ENCODE measurements at places on chromosomes 13 and 19.

GRCh38 chr13:109938255-109938936 lies 152.0 kb upstream of the IRS2 start:
- H3K27ac ChIP-seq, result no peak overlapping the region
- H3K4me3 ChIP-seq, result no peak overlapping the region
- no peaks in the 10 kb centered on the region for H3K27me3 ChIP-seq
- DNase-seq, result no peak

- peaks cover 17% of the 10 kb centered on the region for H3K4me1 ChIP-seq
- H3K4me3 ChIP-seq, result no peak overlapping the region
- no peaks in the 10 kb centered on the region for H3K36me3 ChIP-seq
- H3K27ac ChIP-seq, result peak overlapping the region; percentile 24
Observed at GRCh38 chr13:30676672-30677071, 58.7 kb upstream of the ALOX5AP start.

DNA sequence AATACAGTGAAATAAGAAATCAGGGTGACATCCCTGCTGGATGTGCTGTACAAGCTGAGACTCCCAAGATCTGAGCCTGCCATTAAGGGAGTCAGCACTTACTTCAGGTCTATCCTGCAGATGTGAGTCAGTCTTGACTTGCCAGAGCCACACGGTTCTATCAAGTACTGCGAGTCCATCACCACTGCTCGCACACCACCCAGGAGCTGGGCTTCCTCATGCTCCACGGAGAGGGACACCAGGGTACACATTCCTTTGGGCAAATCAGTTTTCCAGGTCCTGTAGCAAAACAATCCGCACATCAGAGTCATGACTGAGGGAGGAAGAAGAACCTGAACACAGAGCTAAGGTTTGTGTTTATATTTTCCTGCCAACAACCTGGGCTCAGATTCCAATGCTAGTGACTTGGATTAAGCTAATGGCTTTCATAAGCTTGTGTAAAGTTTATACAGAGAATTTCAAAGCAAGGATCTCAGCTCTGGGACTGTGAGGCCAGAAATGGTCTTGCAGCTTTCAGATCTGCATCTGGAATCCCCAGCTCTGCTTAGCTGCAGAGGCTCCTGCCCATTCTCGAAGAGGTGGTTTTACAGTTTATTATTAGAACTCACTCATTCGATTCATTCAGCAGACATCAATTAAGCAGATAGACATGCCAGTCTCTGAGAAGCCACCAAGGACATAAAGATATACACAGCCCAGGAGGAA lies 90.6 kb downstream of the KL start:
- H3K36me3 ChIP-seq, result no peaks in the 10 kb centered on the region
- H3K4me3 ChIP-seq, result no peak overlapping the region
- no peaks in the 10 kb centered on the region for H3K4me1 ChIP-seq
- no peak overlapping the region for H3K27ac ChIP-seq
- peaks cover 7% of the 10 kb centered on the region for H3K27me3 ChIP-seq
- DNase-seq, result no peak

- no peak for DNase-seq
- peak overlapping the region; percentile 99 for H3K27ac ChIP-seq
- peaks cover 51% of the 10 kb centered on the region for H3K4me1 ChIP-seq
- no peaks in the 10 kb centered on the region for H3K27me3 ChIP-seq
Observed at GRCh38 chr19:19319732-19320360, 463 bp downstream of the SUGP1 start.

- H3K27ac ChIP-seq, result no peak overlapping the region
- H3K4me3 ChIP-seq, result no peak overlapping the region
- H3K36me3 ChIP-seq, result no peaks in the 10 kb centered on the region
- no peaks in the 10 kb centered on the region for H3K27me3 ChIP-seq
- DNase-seq, result no peak
Observed at GRCh38 chr19:27676877-27677276, 1536.1 kb downstream of the UQCRFS1 start.

- H3K36me3 ChIP-seq, result no peaks in the 10 kb centered on the region
- H3K4me1 ChIP-seq, result no peaks in the 10 kb centered on the region
- no peak overlapping the region for H3K27ac ChIP-seq
- no peak overlapping the region for H3K4me3 ChIP-seq
- DNase-seq, result no peak
Observed at GRCh38 chr19:21915411-21915810, 79.4 kb upstream of the ZNF43 start.

All from activated naive CD4-positive, alpha-beta T cell treated with anti-CD3 and anti-CD28 coated beads, Interleukin-2, amount 10 ng/mL, durations not matched to agents 7 days and 5 days (primary cell).